Muscle of back (tissue), 13 donors: ENCODE measurements at places on chromosomes 12 and 14. TPM values are rescaled to one million over a fixed set of nuclear protein-coding genes. Genes with fewer than 3 reads are reported as not detected.
A peak's percentile ranks its signal among the peaks of the same experiment; 100 is the strongest.

DNA sequence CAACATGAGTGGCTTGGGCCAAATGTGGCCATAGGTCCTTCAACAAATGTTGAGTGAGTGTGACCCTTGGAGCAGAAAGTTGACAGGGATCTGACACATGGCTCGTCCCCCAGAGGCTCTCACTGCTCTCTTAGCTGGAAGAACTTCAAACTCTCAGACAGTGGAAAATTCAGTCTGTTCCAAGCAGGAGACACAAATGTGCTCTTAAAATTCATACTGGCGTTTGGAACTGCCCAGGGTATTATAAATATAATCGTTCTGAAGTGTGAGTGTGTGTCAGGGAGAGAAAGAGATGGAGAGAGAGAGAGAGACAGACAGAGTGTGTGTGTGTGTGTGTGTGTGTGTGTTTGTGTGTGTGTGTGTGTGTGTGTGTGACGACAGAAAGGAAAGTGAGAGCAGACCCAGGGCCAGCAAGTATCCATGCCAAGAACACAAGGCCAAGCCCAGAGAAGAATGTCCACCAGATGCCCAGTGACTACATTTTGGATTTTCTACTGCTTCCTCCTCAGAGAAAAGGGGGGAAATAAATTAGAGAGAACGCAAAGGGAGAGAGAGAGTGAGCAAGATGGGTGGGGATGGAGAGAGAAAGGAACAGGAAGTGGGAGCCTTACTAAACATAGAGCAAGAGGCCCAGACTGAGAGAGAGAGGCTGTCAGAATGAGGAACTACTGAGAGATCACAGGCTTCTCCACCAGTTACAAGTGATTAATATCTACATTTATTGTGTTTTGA is 193.6 kb upstream of the NUDT4 start:
- peak; percentile 82 for DNase-seq

- no peak for DNase-seq
These were observed 100.8 kb upstream of the NEDD1 start for GRCh38 chr12:96806272-96806671.

Gene LRRIQ1
- polyA plus RNA-seq: 0.63 TPM

- DNase-seq: peak; percentile 2
These were observed 1009.1 kb upstream of the FLRT2 start for GRCh38 chr14:84520711-84521338.

Gene SYNDIG1L
- polyA plus RNA-seq: 0.29 TPM
